SW 1271 (cell line): ENCODE measurements at places on chromosomes 3 and 15.

GRCh38 chr15:53709821-53710220, 49.6 kb downstream of the WDR72 start:
- DNase-seq = no peak

GRCh38 chr15:74725845-74726773, 781 bp upstream of the CYP1A1 start:
- peak; percentile 62 for DNase-seq

DNA sequence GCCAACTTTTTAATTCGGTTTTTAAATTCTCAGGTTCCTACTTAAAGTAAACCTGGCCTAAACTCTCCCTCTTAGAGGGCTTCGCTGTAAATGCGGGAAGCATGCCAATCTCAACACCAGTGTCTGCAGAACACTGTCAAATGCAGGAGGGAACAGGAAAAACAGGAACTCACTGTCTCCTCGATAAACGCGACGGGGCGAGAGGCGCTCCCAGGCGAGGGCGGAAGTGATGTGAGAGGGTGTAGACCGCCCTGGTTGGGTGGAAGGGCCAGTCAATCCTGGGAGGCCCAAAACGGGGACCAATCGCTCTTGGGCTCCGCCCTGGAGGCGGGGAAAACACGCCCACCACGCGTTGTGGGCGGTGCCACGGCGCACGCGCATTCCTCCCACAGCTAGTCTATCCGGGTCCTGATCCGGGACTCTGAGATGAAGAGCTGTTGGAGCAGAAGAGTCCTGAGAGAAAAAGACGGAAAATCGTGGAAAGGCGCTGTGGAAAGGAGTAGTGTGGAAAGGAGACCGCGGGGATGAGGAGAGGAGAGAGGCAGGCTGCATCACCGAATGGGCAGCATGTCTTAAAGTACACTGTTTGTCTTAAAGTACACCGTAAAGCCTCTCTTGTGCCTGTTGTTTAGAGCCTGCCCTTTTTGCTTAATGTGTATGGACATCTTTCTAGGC, 27.1 kb downstream of the SLC28A2 start:
- peak; percentile 72 for DNase-seq

GRCh38 chr15:37133602-37134001, 33.3 kb upstream of the MEIS2 start:
- DNase-seq = no peak

DNA sequence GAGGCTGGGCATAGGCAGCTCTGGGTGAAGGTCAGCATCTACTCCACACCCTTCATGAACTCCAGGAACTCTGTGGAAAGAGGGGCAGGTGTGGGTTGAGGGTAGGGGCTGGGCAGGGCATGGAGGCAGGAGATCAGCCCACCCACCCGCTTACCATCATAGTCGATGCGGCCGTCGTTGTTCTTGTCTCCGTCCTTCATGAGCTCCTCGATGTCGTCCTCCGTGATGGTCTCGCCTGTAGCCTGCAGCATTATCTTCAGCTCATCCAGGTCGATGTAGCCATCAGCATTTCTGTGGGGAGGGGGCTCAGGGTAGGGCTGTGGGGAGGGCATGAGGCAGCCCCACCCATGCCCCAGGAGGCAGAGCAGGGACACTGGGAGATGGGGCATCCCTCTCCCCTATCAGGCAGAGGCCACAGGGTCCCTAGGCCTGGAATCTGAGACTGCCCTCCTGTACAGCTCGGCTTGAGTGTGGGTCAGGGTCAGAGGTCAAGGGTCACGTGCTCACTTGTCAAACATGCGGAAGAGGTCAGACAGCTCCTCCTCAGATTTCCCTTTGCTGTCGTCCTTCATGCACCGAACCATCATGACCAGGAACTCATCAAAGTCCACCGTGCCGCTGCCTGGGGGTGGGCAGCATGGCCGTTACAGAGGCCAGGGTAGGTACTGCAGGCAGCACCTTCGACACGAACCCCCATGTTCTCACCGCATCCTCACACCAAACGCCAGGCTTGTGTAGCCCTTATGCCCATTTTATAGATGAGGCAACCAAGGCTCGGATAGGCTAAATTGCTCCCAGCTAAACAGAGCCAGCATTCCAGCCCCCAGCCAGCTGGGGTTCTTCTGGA, 2.4 kb downstream of the TNNC1 start:
- no peak for DNase-seq

DNA sequence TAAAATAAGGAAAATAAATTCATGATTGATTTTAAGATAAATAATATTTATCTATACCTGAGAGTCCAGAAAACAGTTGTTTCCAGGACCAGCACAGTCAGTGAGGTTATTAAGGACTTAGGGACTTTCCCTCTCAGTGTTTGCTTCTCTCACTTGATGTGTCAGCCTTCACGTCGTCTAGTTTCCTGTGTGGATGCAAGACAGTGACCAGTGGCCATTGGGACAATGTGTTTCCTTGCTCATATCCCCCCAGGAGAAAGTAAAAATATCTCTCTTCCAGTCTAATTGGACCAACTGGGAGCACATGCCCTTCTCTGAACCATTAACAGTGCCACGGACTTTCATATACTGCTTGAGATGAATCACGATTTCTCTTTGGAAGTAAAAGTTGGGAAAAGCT, 157.8 kb upstream of the CTNNB1 start:
- no peak for DNase-seq

GRCh38 chr15:59028387-59028955, 41.0 kb downstream of the RNF111 start:
- no peak for DNase-seq

- DNase-seq = no peak
These were observed 96.2 kb upstream of the SEMA6D start for GRCh38 chr15:47620960-47621681.

- DNase-seq = no peak
These were observed 6.7 kb downstream of the TNFSF10 start for GRCh38 chr3:172516318-172517214.

- DNase-seq = no peak
These were observed 101.2 kb upstream of the ZBTB20 start for GRCh38 chr3:115248274-115248673.

DNA sequence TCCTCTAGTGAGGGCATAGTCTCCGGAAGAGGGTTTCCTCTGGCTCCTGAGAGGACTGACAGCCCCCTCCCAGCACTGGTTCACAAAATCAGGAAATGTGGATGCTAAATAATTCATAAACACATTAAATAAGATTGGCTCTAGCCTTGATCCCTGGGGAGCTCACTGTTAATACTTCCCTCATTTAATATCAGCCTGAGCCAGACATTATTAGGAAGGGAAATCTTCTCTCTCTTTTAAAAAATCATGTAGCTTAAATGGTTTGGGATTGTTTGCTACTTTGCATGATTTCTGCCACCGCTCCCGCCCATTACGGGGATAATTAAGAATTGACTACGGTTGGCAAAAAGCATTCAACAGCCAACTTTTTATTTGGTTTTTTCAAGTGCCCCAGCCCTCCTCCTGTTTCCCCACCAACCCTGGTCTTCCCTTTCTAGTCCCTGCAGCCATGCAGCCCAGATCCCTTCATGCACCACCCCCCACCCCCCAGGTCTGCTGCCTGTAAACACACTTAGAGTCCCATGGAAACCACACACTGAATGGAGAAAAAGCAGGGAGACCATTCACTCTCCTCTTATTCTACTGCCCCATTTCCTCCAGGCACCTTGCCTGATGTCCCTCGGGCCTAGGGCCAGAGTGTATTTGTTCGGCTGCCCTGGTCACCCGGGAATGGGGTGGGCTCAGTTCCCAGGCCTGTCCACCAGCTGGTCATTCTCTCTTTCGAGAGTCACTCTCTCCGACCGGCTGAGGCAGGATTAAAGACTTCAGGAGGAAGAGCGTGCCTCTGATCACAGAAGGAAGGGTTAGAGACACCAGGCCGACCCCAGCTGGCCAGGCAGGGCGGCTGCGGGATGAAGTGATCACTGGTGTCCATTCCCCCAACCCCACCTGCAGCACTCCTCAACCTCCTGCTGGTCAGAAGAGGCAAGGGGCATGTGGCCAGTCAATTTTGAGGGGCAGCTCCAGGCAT, 45.1 kb downstream of the SEMA5B start:
- DNase-seq = no peak

DNA sequence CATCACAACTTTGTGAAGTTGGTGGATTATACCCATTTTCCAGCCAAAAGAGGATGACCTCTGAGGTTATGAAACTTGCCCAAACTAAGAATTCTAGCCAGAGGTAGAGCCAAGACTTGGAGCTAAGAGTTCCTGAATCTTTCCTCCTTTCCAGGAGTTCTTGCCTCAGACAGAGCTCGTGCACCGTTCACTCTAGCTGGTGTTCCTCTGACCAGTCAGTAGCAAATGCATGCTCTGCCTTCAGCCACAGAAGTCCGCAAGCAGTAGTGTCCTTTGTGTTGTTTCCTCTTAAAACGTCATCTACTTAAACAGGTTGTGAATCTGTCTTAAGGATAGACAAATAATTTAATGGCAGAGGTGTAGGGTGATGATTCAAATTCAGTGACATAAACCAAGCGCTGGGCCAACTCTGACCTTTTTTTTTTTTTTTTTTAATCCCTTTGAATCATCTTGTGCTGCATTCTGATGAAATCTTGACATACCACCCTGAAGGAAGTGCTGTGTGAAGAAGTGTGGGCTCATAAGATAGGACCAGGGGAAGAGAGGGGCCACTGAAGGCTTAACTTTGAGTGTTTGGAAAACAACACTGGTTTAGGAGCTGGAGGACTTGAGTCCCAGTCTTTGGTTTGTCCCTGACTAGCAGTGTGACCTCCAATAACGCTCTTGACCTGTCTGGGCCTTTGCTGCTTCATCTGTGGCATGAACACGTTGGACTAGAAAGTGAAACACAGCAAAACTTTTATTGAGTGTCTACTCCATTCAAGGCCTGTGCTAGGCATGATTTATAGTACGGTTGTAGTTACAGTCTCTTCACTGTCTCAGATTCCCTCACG, 53.4 kb downstream of the ITPR1 start:
- DNase-seq = no peak

DNA sequence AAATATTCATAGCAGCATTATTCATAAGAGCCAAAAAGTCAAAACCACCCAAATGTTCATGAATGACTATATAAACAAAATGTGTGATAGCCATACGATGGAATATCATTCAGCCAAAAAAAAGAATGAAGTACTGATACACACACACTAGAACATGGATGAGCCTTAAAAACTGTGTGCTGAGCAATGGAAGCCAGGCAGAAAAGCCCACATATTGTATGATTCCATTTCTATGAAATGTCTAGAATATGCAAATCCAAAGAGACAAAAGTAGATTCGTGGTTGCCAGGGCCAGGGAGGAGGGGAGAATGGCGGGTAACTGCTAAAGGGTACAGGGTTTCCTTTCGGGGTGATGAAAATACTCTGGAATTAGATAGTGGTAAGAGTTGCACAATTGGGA, 37.2 kb upstream of the LINGO1 start:
- no peak for DNase-seq

GRCh38 chr3:55546866-55547669, 60.0 kb upstream of the WNT5A start:
- no peak for DNase-seq

GRCh38 chr3:158381262-158381868, 189.6 kb upstream of the MLF1 start:
- no peak for DNase-seq

GRCh38 chr3:13746385-13746784, 133.5 kb downstream of the WNT7A start:
- DNase-seq = no peak
